ENCODE measurements at places on chromosomes 7 and 10.
A peak's percentile ranks its signal among the peaks of the same experiment; 100 is the strongest.

DNA sequence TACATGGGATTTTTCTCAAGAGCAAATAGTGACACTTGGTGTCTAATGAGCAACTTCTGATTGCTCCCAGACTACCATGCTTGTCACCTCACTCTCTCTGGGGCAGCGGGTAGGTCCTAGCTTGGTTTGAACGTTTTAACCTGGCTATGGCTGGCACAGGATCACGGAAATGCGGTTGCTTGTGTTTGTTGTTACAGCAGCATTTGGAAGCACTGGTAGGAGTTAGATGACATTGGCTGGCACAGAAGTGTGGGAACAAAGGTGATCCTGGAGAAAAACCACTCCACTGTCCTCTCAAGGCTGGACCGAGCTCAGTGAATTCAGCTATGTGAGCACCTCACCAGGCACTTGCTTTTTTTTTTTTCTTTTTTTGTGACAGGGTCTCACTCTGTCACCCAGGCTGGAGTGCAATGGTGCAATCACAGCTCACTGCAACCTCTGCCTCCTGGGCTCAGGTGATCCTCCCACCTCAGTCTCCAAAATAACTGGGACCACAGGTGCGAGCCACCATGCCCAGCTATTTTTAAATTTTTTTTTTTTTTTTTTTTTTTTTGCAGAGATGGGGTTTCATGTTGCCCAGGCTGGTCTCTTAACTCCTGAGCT lies 3.5 kb upstream of the PFKFB3 start:
- DNase-seq, result no peak

DNA sequence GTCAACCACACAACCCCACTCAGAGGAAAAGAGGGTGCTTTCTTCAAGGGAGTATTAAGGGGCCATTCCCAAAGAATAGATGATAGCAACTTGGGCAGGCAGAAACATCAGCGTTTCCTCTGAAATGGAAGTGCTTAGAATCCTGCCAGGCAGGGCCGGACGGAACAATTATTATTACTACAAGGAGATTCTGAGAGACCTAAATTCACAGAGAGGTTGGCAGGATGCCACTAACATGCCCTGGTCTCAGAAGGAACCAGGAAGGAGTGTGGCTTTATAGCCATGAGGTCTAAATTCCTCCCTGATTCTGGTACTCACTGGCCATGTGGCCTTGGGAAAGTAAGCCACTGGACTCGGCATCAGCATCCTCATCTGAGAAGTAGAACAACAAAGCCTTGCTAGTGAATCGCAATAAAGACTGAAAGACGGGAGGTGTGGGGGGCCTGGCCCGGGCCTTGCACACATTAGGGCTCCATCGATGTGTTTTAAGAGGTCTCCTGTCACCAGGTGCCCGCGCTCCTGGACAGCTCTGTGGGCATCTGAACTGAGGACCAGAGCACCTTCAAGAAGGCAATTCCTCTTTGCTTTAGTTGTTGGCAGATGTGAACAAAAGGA lies 131.5 kb downstream of the OAT start:
- DNase-seq, result no peak

DNA sequence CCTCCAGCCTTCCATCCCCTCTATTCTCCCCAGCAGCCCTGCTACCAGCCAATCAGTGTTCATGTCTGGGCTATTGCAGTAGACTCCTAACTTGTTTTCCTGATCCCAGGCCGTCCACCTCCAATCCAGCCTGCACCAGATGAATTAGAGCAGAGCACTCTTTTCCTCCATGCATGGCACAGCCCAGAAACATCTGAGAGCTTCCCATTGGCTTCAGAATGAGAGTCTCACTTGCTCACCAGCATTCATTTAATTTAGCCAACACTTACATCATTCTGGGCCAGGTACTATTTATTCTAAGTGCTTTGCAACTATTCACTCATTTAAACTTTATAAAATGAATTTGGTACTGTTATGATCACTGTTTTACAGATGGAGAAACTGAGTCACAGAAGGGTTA lies 51.4 kb upstream of the DUSP5 start:
- no peak for DNase-seq

DNA sequence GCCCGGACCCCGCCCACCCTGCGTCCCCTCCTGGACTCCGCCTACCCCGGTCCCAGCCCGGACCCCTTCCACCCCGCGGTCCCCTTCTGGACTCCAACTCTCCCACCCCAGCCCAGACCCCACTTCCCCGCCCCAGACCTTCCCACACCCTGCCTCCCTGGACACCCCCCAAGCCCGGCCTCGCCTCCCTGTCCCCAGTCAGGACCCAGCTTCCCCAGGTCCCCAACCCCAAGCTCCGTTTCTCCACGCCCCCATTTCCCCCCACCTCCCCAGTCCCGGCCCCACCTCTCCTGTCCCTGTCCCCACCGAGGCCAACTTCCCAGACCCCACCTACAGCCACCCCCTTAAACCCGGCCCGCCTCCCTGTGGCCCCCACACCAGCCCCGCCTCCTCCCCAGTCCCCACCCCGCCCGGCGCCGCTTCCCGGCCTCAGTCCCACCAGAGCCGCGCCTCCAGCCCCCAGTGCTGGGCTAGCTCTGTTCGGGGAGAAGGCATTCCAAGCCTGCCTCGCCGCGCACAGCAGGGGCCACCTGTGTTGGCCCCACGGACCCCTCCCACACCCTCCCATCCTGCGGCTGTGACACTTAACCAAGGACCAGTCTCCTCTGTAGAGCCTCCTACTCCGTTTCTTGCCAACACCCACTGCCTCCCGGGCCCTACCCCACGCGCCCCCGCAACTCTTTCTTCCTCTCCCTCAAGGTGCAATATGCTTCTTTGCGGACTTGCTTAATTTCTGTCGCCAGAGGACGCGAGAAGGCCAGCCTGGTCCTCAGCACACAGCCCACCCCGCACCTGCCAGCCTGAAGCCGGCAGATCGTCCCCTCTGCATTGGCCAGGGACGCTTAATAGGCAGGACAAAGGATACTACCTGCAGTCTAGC lies 736 bp upstream of the ITIH5 start:
- DNase-seq, result no peak

GRCh38 chr10:72622271-72622670 lies 3.6 kb downstream of the MICU1 start:
- no peak for DNase-seq

DNA sequence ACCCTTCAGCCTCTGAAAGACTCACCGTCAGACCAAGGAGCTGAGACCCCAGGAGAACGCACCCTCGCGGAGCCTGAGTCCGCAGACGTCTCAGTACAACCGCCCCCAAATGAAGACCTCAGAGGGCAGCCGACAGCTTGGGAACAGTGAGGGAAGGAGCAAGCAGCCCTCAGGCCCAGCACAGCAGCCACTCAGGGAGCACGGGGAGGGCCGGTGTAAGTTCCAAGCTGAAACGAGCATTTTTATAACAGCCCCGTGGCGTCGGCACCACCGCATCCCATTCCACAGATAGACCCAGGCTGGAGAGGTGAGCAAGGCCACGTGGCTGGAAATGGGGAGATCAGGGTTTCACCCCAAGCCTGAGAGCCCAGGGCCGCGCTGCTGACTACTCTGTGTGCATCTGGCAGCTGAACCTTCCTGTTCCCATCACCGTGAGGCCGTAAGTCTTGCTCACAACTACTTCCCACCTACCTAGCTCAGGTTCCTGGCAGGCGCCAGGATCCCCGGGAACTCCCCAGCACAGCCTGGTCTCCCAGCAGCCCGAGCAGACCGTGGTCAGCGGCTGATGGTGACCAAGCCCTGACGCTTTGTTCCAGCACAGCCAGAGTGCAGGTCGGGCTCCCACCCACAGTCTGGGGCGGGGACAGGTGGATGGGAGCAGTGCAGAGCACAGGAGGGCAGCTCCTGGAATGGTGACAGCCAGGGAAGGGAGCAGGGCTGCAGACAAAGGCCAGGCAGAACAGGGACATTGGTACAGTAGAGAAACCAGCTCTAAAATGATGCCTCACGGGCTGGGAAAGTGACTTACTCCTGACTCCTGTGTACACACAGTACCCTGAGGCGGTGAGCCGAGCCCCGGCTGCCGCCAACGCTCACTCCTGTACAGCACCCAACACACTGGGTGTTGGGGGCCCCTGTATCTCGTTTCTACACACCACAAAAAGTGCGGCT lies 6.1 kb upstream of the NOM1 start:
- DNase-seq, result no peak

DNA sequence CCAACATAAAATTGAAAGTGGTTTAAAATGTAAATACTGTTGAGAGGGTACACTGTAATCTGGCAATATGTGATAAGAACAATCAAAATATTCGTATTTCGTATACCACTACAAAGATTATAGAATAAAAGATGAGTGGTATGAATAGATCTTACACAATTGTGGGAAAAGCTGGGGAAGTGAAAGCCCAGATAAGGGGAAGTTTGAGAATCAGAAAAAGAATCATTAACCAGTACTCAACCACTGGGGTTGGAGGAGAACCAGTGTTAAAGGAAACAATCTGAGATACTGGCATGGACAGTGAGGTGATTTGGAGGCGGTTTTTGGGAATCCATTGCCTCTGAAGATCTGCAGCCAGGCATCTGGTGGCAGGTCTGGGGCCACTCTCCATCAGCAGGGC lies 59.7 kb upstream of the CDK14 start:
- DNase-seq, result no peak

- no peak for DNase-seq
Observed at GRCh38 chr10:96608805-96609204, 22.0 kb upstream of the TM9SF3 start.

GRCh38 chr10:48332871-48333216 lies 26.4 kb downstream of the MAPK8 start:
- DNase-seq, result no peak

- DNase-seq, result no peak
Observed at GRCh38 chr7:66379542-66380160, 174.5 kb downstream of the TPST1 start.

- no peak for DNase-seq
Observed at GRCh38 chr10:17307123-17307522, 79.1 kb downstream of the VIM start.

GRCh38 chr7:135620980-135621850 lies 41.1 kb upstream of the STMP1 start:
- peak; percentile 21 for DNase-seq

- DNase-seq, result no peak
Observed at GRCh38 chr10:105675333-105675732, 1034.2 kb downstream of the SORCS3 start.

GRCh38 chr10:79399223-79399831 lies 46.1 kb downstream of the ZCCHC24 start:
- no peak for DNase-seq

- no peak for DNase-seq
Observed at GRCh38 chr10:29647478-29647877, 12.7 kb upstream of the SVIL start.

DNA sequence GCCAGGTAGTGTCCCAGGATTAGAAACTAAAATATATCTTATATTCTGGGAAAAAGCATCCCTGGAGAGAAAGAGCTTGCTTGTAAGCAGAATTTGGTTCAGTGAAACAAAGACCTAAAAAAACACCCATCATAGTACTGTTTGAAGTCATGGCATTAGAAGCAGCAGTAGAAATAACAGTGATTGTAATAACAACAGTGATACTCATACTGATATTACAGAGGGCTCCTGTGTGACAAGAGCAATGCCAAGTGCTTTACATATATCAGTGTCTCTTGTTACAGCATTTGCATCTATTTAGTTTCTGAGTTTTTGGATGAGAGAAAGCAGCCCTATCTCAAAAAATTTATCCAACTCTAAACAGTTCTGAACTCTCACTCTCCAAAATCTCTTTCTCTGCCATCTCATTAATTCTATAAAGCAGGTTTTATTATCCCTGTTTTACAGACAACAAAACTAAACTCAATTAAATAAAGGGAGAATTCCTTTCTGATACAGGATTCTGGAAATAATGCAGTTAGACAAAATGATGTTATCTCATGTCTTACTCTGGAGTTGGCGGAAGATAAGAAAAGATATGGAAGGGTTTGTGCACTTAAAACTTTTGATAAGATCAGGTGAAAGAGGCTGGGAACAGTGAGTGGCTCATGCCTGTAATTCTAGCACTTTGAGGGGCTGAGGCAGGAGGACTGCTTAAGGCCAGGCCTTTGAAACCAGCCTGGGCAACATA lies 146.5 kb upstream of the AOAH start:
- DNase-seq, result no peak

GRCh38 chr10:97292862-97293198 lies 393 bp upstream of the ARHGAP19 start:
- DNase-seq, result no peak

DNA sequence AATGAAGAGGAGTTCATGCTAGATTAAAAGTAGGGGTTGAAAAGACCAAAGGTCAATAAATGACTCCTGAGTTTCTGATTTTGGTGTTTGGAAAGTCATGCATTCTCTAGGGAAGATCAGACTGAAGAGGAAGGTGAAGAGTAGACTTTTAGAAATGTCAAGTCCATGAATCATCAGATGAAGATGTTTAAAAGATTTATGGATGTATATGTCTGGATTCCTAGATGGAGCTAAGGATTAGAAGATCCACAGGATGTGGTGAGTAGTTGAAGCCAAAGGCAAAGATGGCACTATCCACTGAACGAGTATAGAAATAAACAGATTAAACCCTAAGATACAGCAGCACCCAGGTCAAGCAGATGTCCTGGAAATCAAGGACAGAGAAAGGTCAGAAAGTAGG lies 298.5 kb downstream of the GPAM start:
- DNase-seq, result no peak

DNA sequence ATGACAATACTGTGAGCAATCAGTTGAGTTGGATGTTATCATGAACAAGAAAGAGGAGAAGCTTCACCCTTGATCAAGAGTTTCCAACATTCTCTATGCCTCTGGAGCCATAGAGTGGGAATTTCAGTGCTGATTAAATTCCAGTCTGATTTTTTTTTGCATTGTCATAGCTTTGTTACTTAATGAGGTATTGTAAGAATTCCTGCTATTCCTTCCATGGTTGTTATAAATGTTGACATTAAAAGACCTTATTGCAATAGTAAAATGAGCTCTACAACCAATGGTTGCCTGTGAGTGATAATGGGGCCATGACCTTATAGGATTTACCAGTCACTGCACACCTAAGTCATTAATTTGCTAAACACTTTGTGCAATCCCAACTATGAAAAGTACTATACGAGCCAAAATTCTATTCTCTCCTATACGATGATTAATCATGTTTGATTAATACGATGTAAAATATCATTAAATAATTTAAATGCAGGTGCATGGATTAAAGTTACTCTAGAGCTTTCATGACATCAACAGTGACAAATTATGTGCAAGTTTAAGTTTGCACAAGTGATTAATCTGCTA lies 353.2 kb upstream of the KLF6 start:
- DNase-seq, result no peak

DNA sequence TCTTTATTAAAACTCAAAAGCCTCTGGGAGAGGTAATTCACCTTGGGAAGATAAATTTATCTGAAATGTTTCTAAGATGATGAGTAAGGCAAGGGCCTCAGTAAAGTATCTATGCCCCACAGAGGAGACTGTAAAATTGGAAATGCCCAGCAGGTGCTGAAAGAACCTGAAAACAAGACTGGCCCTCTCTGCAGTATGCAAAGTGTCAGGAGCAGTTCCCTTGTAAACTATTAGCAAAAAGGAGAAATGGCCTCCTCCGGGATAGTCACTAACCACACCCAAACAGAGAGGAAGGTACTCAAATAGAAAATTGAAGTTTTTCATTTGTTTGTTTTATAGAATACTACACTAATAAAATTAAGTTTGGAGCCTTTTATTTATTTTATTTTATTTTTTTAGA lies 81.2 kb downstream of the FZD1 start:
- no peak for DNase-seq

- DNase-seq, result no peak
Observed at GRCh38 chr7:15558756-15559155, 3.1 kb downstream of the AGMO start.

GRCh38 chr7:52500841-52501240 lies 534.6 kb upstream of the POM121L12 start:
- peak; percentile 89 for DNase-seq

- no peak for DNase-seq
Observed at GRCh38 chr10:117511601-117512390, 30.8 kb upstream of the EMX2 start.

Measured in DMS79 (cell line).